ENCODE measurements at places on chromosomes 1 and 21.

- no peak for DNase-seq
Observed at GRCh38 chr1:167272369-167272957, 51.8 kb downstream of the POU2F1 start.

GRCh38 chr1:2906085-2906484 is 104.6 kb upstream of the TTC34 start:
- DNase-seq, result no peak

GRCh38 chr1:161962091-161962887 is 61.4 kb downstream of the OLFML2B start:
- no peak for DNase-seq

DNA sequence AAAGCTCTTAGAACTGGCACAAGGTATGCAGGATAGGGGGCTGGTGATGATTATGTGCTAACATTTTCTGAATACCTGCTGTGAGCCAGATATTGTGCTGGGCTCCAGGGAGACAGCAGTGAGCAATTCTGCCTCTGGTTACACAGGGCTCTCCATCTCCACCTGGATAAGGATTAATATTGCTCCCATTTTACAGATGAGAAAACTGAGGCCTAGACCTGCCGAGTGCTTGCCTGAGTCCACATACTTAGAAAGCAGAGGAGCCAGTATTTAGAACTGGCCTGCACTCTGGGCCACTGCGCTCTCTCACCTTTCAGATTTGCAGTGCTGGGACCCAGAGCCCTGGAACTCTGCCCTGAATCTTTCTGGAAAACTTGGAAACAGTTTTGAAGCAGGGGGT is 167.2 kb upstream of the KLHDC7A start:
- no peak for DNase-seq

- DNase-seq, result no peak
Observed at GRCh38 chr1:229716704-229717103, 90.7 kb downstream of the URB2 start.

GRCh38 chr1:39509360-39510009 is 18.0 kb downstream of the BMP8A start:
- no peak for DNase-seq

GRCh38 chr1:147579532-147579931 is 38.2 kb downstream of the BCL9 start:
- DNase-seq, result no peak

DNA sequence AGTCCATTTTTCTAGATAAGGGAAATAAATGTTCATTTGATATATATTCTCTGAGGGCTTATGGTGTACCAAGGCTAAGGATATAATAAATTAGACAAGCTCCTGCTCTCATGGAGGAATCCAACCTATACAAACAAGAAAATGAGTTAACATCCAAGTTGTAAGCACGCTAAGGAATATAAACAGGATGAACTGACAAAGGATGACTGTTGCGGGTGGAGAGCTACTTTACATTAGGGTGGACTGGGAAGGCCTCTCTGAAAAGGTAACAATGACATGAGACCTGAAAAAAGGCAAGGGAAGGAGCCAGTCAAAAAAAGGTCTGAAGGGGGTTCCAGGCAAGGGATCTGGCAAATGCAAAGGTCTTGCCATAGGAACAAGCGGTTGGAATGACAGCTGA is 3.1 kb downstream of the BCAR3 start:
- no peak for DNase-seq

DNA sequence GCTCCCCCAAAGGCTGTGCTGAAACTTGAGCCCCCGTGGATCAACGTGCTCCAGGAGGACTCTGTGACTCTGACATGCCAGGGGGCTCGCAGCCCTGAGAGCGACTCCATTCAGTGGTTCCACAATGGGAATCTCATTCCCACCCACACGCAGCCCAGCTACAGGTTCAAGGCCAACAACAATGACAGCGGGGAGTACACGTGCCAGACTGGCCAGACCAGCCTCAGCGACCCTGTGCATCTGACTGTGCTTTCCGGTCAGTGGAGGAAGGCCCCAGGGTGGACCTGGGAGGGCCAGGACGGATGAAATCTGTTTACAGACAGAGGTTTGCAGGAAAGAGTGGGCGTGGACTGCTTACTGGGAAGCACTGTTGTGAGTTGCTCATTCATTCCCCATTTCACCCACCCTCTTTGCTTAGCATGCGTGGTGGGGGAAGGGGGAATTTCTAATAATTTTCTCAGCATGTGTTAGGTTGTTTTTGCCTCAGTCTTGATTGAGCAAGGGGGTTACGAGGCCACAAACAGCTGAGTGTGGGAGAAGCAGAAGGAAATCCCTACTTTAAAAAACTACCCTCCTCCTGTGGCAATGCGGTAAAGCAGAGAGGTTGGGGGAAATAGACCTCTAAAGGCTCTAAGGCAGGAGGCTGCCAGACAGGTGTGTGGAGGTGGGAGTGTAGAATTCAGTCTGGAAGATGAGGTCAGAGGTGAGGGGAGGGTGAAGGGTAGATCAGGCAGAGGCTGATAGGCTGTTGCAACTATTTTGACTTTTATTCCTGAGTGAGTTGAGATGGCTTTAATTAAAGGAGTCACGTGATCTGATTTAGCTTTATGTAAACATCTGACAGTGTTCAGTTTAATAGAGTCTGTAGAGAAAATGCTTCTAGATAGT is 1.3 kb downstream of the FCGR2A start:
- no peak for DNase-seq

- no peak for DNase-seq
Observed at GRCh38 chr1:75861831-75862230, 65.1 kb downstream of the MSH4 start.

GRCh38 chr1:113981962-113982931 is 3.0 kb downstream of the OLFML3 start:
- no peak for DNase-seq

GRCh38 chr21:26124896-26125295 is 45.7 kb downstream of the APP start:
- DNase-seq, result no peak

- DNase-seq, result no peak
Observed at GRCh38 chr1:193634470-193634869, 448.1 kb upstream of the B3GALT2 start.

- DNase-seq, result no peak
Observed at GRCh38 chr1:19091196-19091953, 118.7 kb downstream of the UBR4 start.

GRCh38 chr21:14121719-14122118 is 89.0 kb downstream of the LIPI start:
- no peak for DNase-seq

- DNase-seq, result no peak
Observed at GRCh38 chr21:46038871-46039397, 57.4 kb downstream of the COL6A1 start.

DNA sequence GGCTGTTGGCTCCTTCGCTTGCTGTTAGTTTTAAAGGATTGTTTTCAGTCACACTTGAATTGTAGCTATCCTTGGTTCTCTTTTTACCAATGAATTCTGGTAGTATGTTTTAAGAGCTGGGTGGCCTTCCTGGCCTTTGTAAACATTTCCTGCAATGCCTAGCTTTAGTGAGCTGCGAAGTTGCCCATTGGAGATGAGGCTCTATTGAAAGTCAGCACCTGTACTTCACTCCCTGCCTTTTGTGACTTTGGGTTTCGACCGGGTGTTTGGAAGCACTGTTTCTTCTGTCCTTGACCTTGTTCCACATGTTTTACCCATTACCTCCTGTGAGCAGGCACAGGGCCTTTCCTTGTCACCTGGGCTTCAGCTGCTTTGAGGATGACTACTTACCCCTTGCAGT is 64.7 kb downstream of the DYRK1A start:
- DNase-seq, result no peak

DNA sequence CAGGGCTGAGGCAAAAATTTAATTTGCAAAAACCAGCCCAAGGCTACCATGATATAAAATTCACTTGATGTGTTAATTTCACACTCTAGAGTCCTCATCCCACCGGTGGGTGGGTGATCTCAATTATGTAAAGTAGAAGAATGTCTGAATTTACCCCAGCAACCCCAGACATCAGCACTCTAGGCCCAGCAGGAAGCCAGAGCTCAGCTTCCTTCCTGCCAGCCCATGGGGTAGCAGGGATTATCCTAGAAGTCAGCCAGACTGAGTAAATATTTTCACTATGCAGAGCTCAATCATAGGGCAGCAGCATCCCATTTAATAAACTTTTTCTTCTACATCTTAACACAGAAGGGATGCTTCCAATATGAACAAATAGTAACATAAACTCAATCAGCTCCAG is 71.0 kb downstream of the SIPA1L2 start:
- no peak for DNase-seq
